ENCODE measurements at places on chromosomes 16 and 17. TPM values are rescaled to one million over a fixed set of nuclear protein-coding genes. Genes with fewer than 3 reads are reported as not detected.

DNA sequence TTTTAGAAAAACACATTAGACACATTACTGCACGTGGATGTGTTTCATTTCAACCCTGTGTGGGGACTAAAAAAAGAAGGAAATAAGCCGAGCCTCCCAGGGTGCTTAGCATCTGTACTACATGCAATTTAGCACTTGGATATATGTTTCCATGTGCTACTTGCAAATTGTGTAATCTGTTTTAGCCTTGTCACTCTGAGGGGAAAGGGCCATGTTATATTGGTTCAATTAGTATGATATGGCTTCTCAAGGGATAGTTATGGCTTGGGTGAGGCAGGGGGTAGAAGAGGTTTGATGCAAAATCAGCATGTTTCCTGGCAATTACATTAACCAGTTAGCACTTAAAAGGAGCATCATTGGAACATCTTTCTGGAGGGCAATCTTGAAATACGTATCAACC lies 353.5 kb upstream of the GOT2 start:
- H3K4me3 ChIP-seq, result no peak overlapping the region
- H3K27me3 ChIP-seq, result no peaks in the 10 kb centered on the region
- H3K4me1 ChIP-seq, result no peaks in the 10 kb centered on the region
- DNase-seq, result no peak
- no peaks in the 10 kb centered on the region for H3K36me3 ChIP-seq

C17orf50 gene
- total RNA-seq, result not detected

- no peak for DNase-seq
- peaks cover 41% of the 10 kb centered on the region for H3K4me1 ChIP-seq
- H3K36me3 ChIP-seq, result no peaks in the 10 kb centered on the region
- no peaks in the 10 kb centered on the region for H3K27me3 ChIP-seq
- no peak overlapping the region for H3K27ac ChIP-seq
Observed at GRCh38 chr17:41382394-41382793, 288 bp upstream of the KRT34 start.

DNA sequence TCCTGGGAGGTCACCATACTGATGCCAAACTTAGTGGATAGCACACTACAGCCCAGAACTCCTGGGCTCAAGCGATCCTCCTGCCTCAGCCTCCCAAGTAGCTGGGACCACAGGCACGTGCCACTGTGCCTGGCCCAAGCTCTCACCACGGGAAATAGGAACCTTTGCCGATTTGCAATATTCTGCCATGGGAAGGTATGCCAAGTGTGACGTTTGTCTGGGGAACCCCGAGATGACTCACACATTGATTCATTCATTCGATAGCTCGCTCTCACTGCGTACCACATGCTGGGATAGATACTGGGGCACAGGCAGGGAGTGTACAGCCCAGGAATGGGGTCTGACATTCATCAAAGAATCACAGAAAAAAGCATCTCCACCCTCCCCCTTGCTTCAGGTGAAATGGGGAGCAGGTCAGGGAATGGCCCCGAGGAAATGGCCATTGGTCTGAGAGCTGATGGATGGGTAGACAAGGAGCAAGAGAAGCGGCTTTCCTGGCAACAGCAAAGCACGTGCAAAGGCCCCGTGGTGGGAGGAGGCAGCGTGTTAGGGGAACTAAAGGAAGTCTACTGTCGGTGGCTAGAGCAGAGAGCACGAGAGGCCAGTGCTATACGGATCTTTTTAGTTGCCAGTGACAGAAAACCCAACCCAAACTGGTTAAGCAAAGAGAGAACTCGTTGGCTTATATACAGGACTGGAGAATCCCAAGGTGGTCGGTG lies 44.1 kb downstream of the DNAH17 start:
- no peaks in the 10 kb centered on the region for H3K36me3 ChIP-seq
- peaks cover 6% of the 10 kb centered on the region for H3K4me1 ChIP-seq
- H3K27ac ChIP-seq, result no peak overlapping the region

- H3K36me3 ChIP-seq, result peaks cover 40% of the 10 kb centered on the region
- no peak overlapping the region for H3K4me3 ChIP-seq
- H3K4me1 ChIP-seq, result no peaks in the 10 kb centered on the region
- H3K27me3 ChIP-seq, result no peaks in the 10 kb centered on the region
Observed at GRCh38 chr17:66786107-66786506, 48.8 kb upstream of the CACNG5 start.

DNA sequence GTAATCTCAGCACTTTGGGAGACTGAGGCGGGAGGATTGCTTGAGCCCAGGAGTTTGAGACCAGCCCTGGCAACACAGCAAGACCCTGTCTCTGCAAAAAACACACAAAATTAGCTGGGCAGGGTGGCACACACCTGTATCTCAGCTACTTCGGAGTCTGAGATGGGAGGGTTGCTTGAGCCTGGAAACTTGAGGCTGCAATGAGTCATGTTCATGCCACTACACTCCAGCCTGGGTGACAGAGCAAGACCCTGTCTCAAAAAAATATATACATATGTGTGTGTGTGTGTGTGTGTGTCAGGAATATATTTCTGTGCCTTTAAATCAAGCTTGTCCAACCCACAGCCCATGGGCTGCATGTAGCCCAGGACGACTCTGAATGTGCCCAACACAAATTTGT lies 55.2 kb downstream of the CRISPLD2 start:
- no peak for DNase-seq
- H3K4me1 ChIP-seq, result 0 out of 2 replicates have a peak, but pooled peaks cover 6% of the 10 kb centered on the region
- H3K27ac ChIP-seq, result no peak overlapping the region

- H3K4me1 ChIP-seq, result peaks cover 36% of the 10 kb centered on the region
- H3K27ac ChIP-seq, result no peak overlapping the region
- H3K36me3 ChIP-seq, result peaks cover 14% of the 10 kb centered on the region
- no peak for DNase-seq
- no peak overlapping the region for H3K4me3 ChIP-seq
Observed at GRCh38 chr17:82865274-82865673, 25.5 kb upstream of the ZNF750 start.
